ENCODE measurements at places on chromosomes 11 and 22.

GRCh38 chr11:75597636-75598035 lies 35.6 kb downstream of the SERPINH1 start:
- DNase-seq: no peak

GRCh38 chr11:116703421-116703820 lies 69.4 kb downstream of the BUD13 start:
- no peak for DNase-seq

DNA sequence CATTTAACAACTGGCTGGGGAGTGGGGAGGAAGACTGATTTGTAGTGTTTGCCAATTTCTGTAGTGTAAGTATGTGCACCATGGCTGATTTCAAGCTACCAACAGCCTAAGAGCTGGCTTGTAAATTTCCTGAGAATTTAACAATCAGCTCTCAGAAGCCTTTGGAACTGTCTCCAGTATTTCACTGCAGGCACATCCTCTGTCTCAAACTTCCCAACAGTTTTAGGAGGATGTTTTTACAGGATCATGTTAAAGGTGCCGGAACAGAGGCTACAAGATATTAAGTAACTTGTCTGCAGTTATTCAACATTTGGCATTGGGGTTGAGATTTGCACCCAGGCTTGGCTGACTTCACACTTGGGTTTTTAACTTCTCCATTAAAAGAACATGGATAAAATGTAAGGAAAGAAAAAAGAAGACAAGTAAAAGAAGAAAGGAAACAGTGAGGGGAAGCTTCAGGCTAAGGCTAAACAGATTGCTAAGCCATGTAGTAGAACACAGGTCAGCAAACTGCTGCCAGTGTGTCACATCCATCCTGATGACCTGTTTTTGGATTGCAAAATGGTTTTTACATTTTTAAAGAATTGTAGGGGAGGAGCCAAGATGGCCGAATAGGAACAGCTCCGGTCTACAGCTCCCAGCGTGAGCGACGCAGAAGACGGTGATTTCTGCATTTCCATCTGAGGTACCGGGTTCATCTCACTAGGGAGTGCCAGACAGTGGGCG lies 204.8 kb upstream of the SESN3 start:
- DNase-seq: no peak

- DNase-seq: no peak
Observed at GRCh38 chr11:45726493-45727054, 61.2 kb upstream of the CHST1 start.

DNA sequence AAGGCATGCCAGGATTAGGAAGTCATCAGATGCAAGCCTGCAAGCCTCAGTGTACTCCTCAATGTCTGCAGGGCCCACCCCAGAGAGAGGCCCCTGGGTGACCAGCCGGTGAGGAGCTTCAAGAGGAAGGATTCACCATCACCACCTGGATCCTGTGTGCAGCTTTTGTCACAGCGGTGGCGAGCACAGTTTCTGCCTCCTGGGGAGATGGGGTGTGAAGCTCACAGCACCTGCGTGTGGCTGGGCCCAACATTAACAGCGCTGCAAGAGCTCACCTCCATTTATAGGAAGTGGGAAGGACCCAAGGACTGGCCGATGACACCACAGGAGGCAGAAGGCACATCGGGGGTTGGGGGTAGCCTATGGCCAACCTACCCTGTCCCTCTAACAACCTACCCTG lies 235.3 kb downstream of the CTTN start:
- DNase-seq: no peak

DNA sequence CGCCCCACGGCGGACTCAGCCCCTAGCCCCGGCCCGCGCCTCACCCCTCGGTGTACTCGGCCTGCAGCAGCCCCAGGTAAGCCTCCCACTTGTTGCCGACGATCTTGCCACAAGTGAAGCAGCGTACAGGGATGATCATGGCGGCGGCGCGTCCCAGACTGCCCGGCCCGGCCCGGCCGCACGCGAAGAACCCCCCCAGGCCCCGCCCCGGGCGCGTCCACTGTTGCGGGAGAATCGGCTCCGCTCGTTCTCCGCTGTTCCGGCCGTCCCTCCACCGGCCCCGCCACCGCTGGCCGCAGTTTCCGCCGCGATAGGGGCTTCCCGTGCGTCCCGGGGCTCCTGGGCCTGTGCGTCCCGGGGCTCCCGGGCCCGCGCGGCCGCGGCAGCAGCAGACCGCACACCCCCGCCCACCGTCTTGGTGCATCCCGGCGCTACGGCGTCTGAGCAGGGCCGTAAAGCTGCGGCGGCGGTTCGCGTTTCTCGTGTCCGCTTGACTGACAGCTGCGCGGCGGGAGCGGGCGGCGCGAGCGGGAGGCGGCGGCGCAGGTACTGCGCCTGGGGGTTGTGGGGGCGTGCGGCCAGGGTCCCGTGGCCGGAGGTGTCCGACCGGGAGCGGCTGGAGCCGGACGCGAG lies at the start of the genes POLR2L and TSPAN4:
POLR2L (minus strand) TSS at position 160 of the 633 bp plus-strand sequence; CDS start at position 139, 21 bp downstream.
TSPAN4 (plus strand) TSS at position 483 of the 633 bp plus-strand sequence. CDS start 7,453 bp downstream, outside the sequence.
- DNase-seq: peak; percentile 94

Measured in GM03348 (cell line).